COR-L47 (cell line): ENCODE measurements at places on chromosomes 5 and 9.

GRCh38 chr5:134600600-134600999, 32.0 kb downstream of the SAR1B start:
- DNase-seq: no peak

- no peak for DNase-seq
Measured at GRCh38 chr5:61910771-61911170, 395.2 kb upstream of the KIF2A start.

GRCh38 chr5:56326116-56326515, 93.0 kb upstream of the ANKRD55 start:
- DNase-seq: no peak

GRCh38 chr9:34686231-34686630, 4.8 kb downstream of the CCL19 start:
- no peak for DNase-seq

- no peak for DNase-seq
Measured at GRCh38 chr5:39459071-39459470, 34.3 kb upstream of the DAB2 start.

DNA sequence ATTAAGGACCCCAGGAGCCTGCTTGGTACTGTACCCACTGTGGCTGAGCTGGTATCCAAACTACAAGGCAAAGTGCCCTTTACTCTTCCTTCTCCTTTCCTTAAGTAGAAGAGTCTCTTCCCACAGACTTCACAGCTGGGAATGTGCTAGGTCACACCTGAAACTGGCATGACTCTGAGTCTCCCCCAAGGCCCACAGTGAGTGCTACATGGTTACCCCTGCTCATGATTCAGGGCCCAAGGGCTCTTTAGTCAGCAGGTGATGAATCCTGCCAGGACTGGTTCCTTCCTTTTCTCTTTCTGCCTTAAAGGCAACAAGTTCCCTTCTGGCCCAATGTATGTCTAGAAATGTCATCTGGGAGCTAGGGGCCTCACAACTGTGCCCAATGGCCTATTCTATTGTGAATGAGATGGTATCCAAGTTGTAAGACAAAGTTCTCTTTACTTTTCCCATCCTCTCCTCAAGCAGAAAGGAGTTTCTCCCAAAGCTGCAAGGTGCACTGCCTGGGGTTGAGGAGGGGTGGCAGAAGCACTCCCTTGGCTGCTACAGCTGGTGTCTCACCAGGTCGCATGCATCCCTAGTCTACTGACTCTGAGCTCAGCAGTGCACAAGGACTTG, 134.4 kb downstream of the TMEM38B start:
- DNase-seq: no peak

DNA sequence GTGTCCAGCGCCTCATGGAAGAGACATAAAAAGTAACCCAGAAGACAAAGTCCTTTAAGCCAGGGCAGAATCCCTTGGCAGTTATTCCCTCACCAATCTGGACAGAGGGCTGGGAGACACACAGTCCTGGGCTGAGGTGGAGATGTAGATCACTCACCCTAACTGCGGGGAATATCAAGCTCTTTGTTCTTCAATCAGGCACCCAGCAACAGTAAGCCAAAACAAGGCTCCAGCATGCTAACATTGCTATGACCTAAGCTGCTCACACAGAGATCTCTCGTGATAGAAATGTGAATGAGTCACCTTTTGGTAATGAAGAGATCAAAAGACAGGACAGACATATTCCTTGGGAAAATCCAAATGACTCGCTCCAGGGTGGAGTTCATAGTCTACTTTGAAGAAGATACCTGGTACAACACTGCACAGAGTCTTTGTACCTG, 101.3 kb downstream of the FBN2 start:
- DNase-seq: no peak

GRCh38 chr5:173984218-173984617, 4.8 kb upstream of the C5orf47 start:
- DNase-seq: peak; percentile 43

DNA sequence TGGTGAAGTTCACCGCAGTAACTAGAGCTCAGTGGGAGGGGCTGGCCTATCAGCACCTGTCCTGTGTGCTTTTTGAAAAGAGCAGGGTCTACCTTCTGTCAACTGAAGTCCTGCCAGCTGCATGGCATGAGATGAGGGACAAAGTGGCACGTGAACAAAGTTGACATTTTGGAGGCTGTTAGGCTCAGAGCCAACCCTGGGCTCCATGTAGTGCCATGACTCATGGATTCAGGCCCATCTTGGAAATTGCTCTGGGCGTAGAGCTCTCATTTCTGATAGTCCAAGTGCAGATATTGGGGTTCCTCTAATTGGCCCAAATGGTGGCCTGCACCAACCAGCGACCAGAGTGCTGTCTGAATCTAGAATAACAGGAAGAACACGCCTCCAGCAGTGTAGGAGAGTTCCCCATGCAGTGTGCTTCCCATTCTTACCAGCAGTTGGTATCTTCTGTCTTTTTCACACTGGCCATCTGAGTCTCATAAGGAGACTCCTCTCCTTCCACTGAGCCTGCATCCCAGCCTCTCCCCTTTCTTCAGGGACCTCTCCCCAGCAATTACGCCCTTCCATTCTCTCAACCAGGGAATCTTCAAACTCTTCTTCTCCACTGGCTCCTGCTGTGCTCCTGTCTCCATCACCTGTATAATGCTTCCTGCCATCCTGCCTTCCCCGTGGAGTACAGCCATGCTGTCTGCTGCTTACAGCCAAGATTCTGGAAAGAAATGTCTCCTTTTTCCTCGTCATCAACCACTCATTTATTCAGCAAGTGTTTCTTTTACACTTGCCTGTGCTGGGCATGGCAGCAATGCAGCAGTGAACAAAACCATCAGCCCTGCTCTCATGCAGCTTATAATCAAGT, 30.4 kb downstream of the IRF1 start:
- peak; percentile 66 for DNase-seq

DNA sequence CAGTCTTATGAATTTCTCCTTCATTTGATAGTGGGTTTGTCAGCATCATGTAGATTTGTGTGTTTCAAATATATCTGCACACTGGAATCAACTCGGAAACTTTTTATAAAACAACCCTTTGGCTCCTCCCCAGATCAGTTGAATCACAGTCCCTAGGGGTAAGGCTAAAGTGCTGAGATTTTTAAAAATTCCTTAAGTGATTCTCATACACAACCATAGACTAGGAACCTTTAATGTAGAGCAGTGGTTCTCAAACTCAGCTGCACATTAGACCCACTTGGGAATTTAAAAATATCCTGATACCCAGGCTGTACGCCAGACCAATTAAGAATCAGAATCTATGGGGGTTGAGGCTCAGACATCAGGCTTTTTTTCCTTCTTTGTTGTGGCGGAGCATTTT, 17.5 kb upstream of the JAK2 start:
- no peak for DNase-seq

DNA sequence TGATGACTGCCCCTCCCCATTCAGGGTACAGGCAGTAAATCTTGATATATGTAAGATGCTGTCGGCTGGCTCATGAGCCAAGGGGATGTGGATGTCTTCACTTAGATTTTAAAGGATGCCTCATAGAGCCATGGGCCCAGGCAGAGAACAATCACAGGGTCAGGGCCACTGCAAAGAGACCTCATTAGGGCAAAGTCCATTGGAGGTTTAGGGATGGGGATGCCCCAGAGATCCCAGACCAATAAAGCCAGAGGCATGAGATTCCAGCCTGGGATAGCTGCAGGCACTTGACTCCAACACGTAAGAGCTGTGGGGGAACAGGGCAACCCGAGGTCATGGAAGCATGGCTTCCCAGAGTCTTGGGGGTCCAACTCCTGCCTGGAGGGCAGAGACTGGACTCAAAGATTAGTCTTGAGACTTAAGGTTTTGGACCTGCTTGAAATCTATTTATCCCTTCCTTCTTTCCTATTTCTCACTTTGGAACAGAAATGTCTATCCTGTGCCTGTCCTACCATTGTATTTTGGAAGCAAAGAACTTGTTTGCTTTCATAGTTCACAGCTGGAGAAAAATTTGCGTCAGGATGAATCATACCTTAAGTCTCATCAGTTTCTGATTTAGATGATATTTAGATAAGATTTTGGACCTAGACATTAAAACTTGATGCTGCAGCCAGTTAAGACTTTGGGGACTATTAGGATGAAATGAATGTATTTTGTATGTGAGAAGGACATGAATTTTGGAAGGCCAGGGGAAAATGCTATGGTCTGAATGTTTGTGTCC, 101.3 kb upstream of the ADRA1B start:
- DNase-seq: no peak

DNA sequence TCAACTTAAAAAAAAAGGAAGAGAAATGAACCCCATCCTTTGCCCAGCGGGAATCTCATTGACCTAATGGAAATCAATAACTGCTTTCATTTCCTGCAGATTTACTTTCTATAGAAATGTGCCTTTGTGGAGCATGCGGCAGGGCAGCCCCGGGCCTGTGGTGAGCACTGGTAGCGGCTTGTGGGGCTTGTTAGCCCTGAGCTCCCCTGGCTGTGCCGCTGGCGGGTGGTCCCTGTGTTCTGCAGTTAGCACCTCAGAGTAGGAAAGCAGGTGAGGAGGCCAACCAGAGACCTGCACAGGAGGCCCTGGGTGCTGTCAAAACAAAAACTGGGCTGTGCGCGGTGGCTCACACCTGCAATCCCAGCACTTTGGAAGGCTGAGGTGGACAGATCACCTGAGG, 76.8 kb upstream of the CDK20 start:
- no peak for DNase-seq

DNA sequence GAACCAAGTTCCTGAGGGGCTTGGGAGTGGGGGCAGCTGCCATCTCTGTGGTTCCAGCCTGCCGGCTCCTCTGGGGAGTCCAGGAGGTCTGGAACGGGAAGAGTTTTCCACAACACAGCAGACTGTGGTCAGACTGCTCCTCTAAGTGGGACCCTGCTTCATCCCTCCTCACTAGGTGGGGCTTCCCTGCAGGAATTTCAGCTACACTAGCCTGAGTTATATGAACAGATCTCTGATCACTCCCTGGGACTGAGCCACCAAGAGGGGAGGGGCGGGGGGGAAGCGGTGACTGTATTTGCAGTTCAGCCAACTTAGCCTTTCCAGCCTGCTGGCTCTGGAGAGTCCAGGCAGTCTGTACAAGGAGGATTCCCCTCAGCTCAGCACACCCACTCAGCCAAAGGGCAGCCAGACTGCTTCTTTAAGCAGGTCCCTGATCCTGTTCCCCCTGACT, 19.4 kb downstream of the DTWD2 start:
- no peak for DNase-seq
